Heart left ventricle (tissue), 16 donors: ENCODE measurements at places on chromosomes 6 and 20. TPM values are rescaled to one million over a fixed set of nuclear protein-coding genes. Genes with fewer than 3 reads are reported as not detected.
A peak's percentile ranks its signal among the peaks of the same experiment; 100 is the strongest.

DNA sequence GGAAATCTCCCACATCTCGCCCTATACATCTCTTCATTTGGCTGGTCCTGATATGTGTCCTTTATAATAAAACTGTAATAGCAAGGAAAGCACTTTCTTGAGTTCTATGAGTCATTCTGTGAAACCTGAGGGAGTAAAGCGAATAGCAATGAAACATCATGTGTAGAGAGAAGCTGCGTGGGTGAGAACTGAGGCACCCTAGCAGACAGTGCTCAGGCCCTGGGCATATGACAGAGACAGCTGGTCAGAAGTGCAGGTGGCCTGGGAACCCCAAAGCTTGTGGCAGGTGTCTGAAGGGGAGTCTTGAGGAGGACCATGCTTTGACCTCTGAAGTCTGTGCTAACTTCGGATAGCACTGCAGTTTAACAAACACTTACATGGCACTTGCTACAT is 1.3 kb upstream of the BLOC1S5 start:
- H3K4me1 ChIP-seq = peaks cover 3% of the 10 kb centered on the region
- H3K36me3 ChIP-seq = peaks cover 15% of the 10 kb centered on the region
- no peak overlapping the region for H3K4me3 ChIP-seq
- H3K27ac ChIP-seq = no peak overlapping the region
- no peaks in the 10 kb centered on the region for H3K27me3 ChIP-seq
- no peak for DNase-seq

DNA sequence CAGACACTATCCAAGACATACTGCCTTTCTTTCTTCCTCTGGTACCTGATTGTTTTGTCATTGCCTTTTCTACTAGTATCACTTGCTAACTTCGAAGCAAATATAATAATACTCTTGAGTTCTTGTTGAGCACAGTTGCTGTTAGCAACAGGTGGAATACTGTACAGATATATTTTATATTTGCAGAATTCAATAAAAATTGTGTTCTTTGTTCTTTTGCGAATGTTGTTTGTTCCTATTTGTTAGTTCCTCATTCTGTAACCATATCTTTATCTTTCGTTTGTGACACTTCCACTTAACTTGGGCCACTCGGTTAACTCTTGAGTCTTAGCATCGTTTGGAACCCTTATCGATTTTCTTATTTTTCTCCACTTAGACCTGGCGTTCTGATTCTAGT is 868 bp downstream of the CYB5R4 start:
- no peak overlapping the region for H3K27ac ChIP-seq
- H3K4me1 ChIP-seq = peaks cover 22% of the 10 kb centered on the region
- no peaks in the 10 kb centered on the region for H3K27me3 ChIP-seq
- H3K4me3 ChIP-seq = peak overlapping the region; percentile 87

- H3K4me3 ChIP-seq = no peak overlapping the region
- H3K27ac ChIP-seq = no peak overlapping the region
- no peaks in the 10 kb centered on the region for H3K36me3 ChIP-seq
Observed at GRCh38 chr6:19873031-19873430, 35.9 kb downstream of the ID4 start.

GRCh38 chr20:50049442-50050026 is 63.4 kb downstream of the UBE2V1 start:
- no peaks in the 10 kb centered on the region for H3K27me3 ChIP-seq
- no peak for DNase-seq
- H3K27ac ChIP-seq = no peak overlapping the region
- no peak overlapping the region for H3K4me3 ChIP-seq

DNA sequence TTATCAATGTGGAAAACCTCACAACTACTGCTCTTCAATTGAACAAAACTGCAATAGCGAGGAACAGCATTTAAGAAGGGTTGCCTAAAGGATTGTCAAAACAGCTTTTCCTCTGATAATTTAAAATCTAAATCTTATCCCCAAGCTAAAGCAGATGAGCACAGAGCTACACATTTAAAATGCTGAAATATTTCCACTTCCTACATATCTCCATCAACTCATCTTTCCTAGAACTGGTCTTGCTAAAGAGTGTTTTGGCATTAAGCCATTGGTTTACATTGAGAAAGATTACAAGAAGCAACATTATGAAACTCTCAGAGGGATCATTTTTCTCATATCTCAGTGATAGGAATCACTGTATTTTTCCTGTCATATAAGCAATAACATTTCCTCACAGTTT is 3.6 kb downstream of the OR10C1 start:
- no peaks in the 10 kb centered on the region for H3K27me3 ChIP-seq
- no peak overlapping the region for H3K27ac ChIP-seq
- no peak overlapping the region for H3K4me3 ChIP-seq
- H3K4me1 ChIP-seq = no peaks in the 10 kb centered on the region

DNA sequence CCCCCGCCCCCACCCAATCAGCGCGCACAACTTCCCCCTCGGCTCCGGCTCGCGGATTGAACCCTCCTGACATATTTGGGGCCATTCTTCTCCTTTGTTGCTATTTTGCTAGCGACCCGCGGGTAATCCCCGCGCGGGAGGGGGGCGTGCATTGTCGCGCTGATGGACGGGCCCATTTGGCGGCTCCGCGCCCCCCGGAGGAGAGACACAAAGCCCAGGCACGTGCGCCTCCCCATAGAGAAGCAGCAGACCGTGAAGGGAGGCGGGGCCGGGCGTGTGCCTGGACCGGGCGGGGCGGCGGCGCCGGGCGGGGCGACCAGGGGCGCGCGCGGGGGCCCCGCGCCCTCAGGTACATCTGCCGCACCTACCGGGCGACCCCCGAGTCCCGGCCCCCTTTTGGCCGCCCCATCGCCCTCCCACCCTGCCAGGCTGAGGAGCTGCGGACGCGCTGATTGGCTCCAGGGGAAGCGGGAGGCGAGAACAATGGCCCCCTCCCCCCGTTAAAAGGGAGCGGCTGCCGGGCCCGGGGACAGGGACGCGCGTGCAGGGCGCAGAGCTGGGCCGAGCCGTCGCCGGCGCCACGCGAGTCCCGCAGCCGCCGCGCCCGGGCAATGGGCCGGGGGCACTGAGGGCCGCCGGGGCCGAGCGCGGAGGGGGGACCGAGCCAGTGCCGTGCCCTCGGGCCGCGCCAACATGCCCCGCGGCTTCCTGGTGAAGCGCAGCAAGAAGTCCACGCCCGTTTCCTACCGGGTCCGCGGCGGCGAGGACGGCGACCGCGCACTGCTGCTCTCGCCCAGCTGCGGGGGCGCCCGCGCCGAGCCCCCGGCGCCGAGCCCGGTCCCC is at the start of gene INSM1:
TSS of gene INSM1 (plus strand) at position 530 of the 843 bp plus-strand sequence. CDS start at position 694, 164 bp downstream.
- peaks cover 6% of the 10 kb centered on the region for H3K4me1 ChIP-seq
- no peak for DNase-seq
- H3K27me3 ChIP-seq = peaks cover 74% of the 10 kb centered on the region
- no peak within 1 kb of the TSS for H3K27ac ChIP-seq

- no peaks in the 10 kb centered on the region for H3K36me3 ChIP-seq
- H3K27me3 ChIP-seq = no peaks in the 10 kb centered on the region
- H3K4me1 ChIP-seq = peaks cover 24% of the 10 kb centered on the region
- no peak overlapping the region for H3K27ac ChIP-seq
Observed at GRCh38 chr6:30841644-30842504, 42.4 kb upstream of the DDR1 start.

- H3K27ac ChIP-seq = no peak overlapping the region
- H3K4me3 ChIP-seq = no peak overlapping the region
- no peaks in the 10 kb centered on the region for H3K27me3 ChIP-seq
- DNase-seq = no peak
- no peaks in the 10 kb centered on the region for H3K36me3 ChIP-seq
Observed at GRCh38 chr6:72205500-72205899, 319.1 kb downstream of the RIMS1 start.

GRCh38 chr20:35434085-35435005 is 3.7 kb downstream of the GDF5 start:
- H3K4me1 ChIP-seq = peaks cover 5% of the 10 kb centered on the region
- no peaks in the 10 kb centered on the region for H3K27me3 ChIP-seq
- DNase-seq = peak; percentile 75
- no peaks in the 10 kb centered on the region for H3K36me3 ChIP-seq

GRCh38 chr20:43833511-43834395 is 80.9 kb upstream of the TOX2 start:
- no peaks in the 10 kb centered on the region for H3K27me3 ChIP-seq
- DNase-seq = no peak
- H3K27ac ChIP-seq = no peak overlapping the region
- H3K36me3 ChIP-seq = no peaks in the 10 kb centered on the region
- no peak overlapping the region for H3K4me3 ChIP-seq
- no peaks in the 10 kb centered on the region for H3K4me1 ChIP-seq

DNA sequence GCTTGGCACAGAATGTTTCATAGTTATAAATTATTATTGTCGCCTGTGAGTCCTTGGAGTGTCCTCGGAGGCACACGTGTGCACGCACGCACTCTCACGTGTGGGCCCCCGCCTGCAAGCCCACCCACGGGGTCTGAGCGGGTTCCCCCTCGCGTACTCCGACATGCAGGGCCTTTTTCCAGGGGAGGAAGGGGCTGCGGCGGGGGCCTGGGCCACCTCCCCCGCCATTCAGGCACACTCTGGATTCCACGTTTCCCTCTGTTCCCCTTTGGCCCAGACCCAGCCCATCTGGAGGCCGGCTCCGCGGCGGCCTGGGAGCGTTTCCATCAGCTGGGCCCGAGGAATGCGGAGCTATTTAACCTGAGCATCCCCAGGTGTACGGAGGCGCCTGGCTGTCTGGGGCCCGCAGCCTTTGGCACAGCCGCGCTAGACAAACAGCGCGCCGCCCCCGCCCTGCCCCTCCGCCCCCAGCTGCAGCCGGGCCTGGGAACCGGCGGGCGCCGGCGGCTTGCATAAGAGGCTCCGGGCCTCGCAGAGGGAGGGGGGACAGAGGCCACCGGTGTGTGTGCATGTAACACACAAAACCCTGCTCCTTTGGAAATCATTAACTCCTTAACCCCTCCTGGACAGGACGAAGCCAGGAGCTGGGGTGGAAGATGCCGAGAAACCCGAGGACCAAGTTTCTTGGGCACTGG is 3.3 kb downstream of the ID1 start:
- peak overlapping the region; percentile 69 for H3K4me3 ChIP-seq
- no peaks in the 10 kb centered on the region for H3K27me3 ChIP-seq
- DNase-seq = peak; percentile 87
- H3K27ac ChIP-seq = peak overlapping the region; percentile 95
- no peaks in the 10 kb centered on the region for H3K36me3 ChIP-seq

The PABPC1L gene
- total RNA-seq = 2.3 TPM

The GHRH gene
- total RNA-seq = not detected

The TMEM217 gene
- 1.8 TPM for total RNA-seq

The HLA-DRB1 gene
- total RNA-seq = 86.3 TPM

The C20orf144 gene
- total RNA-seq = not detected

The NMBR gene
- 0.67 TPM for total RNA-seq

The RIN2 gene
- 70.9 TPM for total RNA-seq
